ENCODE measurements at places on chromosomes 3 and 15. TPM values are rescaled to one million over a fixed set of nuclear protein-coding genes. Genes with fewer than 3 reads are reported as not detected.

- DNase-seq = no peak
These were observed 12.6 kb upstream of the STARD5 start for GRCh38 chr15:81336568-81336967.

Gene GOLGA8S
- total RNA-seq = 0.35 TPM

- DNase-seq = no peak
These were observed 27.9 kb downstream of the SSR3 start for GRCh38 chr3:156527060-156527459.

Gene TP63
- not detected for total RNA-seq

GRCh38 chr3:150251187-150252062 lies 156.7 kb upstream of the TSC22D2 start:
- DNase-seq = no peak

Gene ACKR4
- 2.0 TPM for total RNA-seq

Gene PLA2G4D
- not detected for total RNA-seq

- DNase-seq = no peak
These were observed 48.3 kb downstream of the SLC6A20 start for GRCh38 chr3:45748068-45748467.

GRCh38 chr3:58021072-58021959 lies 13.1 kb downstream of the FLNB start:
- DNase-seq = no peak

GRCh38 chr3:125443923-125444322 lies 68.8 kb upstream of the ZNF148 start:
- no peak for DNase-seq

GRCh38 chr15:74278207-74278606 lies 42.1 kb downstream of the CCDC33 start:
- DNase-seq = no peak

DNA sequence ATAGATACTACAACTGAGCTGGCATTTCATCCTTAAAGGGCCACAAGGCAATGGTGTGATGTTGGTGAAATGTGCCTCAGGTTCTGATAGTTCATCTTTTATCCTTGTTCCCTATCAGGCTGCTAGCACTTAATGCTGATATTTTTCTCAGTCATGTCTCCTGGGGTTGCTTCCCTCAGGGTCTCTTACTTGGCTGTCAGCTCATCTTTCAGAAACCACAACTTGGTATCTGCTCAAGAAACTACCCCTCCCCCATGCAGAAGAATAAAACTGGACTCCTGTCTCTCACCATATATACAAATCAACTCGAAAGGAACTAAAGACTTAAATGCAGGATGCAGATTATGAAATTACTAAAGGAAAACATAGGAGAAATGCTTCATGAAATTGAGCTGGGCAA lies 308.1 kb downstream of the CHST2 start:
- no peak for DNase-seq

Gene GABRR3
- total RNA-seq = not detected

- DNase-seq = no peak
These were observed 576.9 kb upstream of the NECTIN3 start for GRCh38 chr3:110494728-110495127.

Gene IL20RB
- total RNA-seq = not detected

DNA sequence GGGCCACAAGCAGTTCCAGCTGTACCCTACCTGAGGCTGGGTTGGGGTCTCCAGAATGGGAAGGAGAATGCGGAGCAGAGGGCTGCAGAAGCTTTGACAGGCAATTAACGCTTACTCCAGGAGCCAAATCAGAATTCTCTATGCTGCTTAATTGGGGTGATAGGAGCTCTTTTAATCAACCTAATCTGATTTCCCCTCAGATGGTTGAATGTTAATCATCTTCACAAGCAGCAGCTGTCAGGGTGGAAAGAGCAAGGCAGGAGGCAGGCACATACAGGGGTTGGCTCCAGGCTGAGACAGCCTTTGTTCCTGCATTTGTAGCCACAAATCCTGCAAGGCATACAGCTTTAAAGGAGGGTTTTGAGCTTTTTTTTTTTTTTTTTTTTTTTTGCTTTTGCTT lies 2.6 kb downstream of the CILP start:
- DNase-seq = no peak

Gene DUOXA1
- 1.4 TPM for total RNA-seq

DNA sequence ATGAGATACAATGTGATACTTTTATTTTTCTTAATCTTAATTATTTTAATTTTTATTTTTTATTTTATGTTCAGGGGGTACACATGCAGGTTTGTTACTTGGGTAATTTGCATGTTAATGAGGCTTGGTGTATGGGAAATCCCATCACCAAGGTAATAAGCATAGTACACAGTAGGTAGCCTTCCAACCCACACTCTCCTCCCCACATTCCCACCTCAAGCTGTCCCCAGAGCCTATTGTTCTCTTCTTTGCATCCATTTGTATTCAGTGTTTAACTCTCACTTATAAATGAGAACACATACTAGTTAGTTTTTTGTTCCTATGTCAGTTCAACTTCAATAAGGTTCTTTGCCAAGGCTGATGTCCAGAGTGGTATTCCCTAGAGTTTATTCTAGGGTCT lies 1375.4 kb downstream of the NSUN3 start:
- DNase-seq = no peak

Gene CNTN6
- 0.21 TPM for total RNA-seq

GRCh38 chr3:143283432-143284128 lies 164.0 kb downstream of the CHST2 start:
- no peak for DNase-seq

GRCh38 chr3:186683979-186684378 lies 18.2 kb downstream of the HRG start:
- DNase-seq = no peak

DNA sequence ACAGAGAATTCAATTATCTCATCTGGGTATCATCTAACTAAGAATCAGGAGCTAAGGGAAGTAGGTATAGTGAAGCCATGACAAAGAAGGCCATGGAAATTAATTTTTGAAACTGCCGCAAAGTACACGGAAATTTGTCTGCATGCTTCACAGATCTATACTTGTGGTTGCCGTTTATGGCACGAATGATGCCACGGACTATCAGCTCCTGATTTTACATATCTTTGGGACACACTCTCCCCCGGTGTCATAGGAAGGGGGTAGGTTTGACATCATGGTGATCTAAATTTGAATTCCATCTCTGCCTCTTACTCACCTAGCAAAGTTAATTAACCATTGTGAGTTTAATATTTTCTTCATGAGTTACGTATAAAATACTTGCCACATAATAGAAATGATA lies 14.0 kb downstream of the ARPP21 start:
- no peak for DNase-seq

DNA sequence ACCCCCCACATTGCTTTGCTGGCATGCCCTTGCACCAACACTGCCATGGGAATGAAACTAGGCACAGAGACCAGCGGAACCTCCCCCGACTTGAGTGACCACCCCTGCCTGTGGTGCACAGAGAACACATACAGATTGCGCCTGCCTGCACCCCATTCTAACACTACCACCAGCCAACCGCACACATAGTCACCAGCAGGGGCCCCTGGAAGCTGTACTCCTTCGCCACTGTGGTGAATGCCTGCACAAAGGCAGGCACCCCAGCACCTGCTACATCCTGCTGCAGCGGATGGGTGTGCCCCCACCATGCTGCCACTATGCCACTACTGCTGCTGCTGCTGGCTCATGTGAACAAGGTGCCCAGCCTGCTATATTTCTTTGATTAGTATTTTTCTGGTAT lies 27.4 kb upstream of the DNAAF4 start:
- no peak for DNase-seq

DNA sequence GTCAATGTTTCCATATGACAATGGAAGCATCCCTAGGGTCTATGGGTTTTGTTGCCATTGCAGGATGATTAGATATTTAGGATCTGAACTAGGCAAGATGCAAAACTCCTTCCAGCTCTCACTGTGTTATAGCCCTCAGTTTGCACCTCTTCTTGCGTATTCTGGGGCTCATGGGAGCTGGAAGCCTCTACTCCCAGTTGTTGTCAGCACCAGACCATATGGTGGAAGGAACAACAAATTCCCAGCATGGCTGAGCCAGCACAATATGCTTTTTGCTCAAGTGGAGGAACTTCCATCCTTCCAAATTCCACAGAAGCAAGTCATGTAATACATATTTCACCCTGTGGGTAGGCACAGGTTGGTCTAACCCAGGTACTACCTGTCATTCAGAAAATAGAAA lies 18.5 kb upstream of the CTXND1 start:
- DNase-seq = no peak

Gene NR1I2
- total RNA-seq = 0.62 TPM

Measured in uterus (tissue), 4 donors.